ENCODE measurements at places on chromosomes 3 and 15. TPM values are rescaled to one million over a fixed set of nuclear protein-coding genes. Genes with fewer than 3 reads are reported as not detected.

The BOC gene
- polyA plus RNA-seq, result not detected

The CCR9 gene
- polyA plus RNA-seq, result 5.6 TPM

The CYP19A1 gene
- polyA plus RNA-seq, result not detected

The C3orf20 gene
- not detected for polyA plus RNA-seq

The AKAP13 gene
- polyA plus RNA-seq, result 112 TPM

Measured in CD4-positive, CD25-positive, alpha-beta regulatory T cell (primary cell).